ENCODE measurements at places on chromosomes 12 and 14.

- DNase-seq = no peak
Observed at GRCh38 chr12:89492883-89493282, 31.7 kb downstream of the GALNT4 start.

GRCh38 chr14:104271391-104271790 lies 133.0 kb downstream of the KIF26A start:
- DNase-seq = no peak

- DNase-seq = peak; percentile 18
Observed at GRCh38 chr14:67268426-67269150, 27.4 kb downstream of the PALS1 start.

- no peak for DNase-seq
Observed at GRCh38 chr12:100402763-100403162, 45.9 kb downstream of the SLC17A8 start.

DNA sequence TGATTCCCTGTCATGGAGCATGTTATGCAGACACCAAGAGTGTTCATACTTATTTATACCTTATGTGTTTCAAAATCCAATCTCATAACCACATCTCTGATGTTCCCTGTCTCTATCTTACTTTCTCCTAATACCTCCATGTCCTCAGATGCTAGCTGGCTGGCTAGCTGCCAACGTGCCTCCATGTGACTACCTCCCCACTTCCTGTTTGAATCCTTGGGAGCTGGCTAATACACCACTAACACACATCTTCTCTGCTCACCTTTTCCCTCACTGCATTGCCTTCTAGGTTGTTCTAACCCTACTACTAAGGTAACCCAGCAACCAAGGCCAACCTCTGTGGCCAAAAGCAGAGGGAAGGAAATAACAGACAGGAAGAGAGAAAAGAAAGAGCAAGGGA lies 27.3 kb downstream of the TTC5 start:
- no peak for DNase-seq

DNA sequence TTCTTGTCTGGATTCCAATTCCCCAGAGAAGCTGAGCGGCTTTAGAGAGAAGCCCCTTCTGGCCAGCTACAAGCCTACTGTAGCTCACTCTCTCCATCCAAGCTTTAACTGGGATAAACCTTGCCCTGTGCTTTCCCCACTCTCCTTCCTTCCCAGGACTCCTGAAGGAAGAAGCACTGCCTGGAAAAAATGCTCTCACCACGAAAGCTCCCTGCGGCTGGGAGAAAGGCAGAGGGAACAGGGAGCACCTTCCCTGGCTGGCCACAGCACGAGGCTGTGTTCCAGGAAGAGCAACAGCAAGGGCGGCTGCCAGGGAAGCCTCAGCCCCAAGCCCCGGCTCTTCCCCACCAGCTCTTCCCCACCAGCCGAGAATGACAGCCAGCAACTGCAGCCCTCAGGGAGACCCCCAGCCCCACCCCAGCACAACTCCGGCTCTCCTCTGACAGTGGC lies 40.8 kb upstream of the PNMA1 start:
- no peak for DNase-seq

GRCh38 chr14:71824816-71825215 lies 107.4 kb upstream of the RGS6 start:
- DNase-seq = no peak

DNA sequence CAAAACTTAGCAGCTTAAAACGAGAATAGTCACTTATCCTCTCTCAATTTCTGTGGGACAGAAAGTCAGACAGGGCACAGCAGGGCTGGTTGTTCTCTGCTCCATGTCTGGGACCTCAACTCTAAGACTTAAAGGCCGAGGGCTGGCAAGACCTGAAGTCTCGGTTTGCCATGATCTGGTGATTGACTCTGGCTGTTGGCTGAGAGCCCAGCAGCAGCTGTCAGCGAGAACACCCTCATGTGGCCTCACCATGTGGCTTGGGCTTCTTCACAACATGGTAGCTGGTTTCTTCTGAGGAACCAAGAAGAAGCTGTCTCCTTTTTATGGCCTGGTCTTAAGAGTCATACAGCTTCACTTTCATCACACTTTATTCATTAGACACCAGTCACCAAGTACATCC lies 1.7 kb upstream of the VASH1 start:
- DNase-seq = peak; percentile 0

- no peak for DNase-seq
Observed at GRCh38 chr14:49159081-49159480, 427.1 kb downstream of the RPS29 start.

- no peak for DNase-seq
Observed at GRCh38 chr12:69467366-69467765, 2.8 kb upstream of the FRS2 start.

- DNase-seq = no peak
Observed at GRCh38 chr12:110337912-110338710, 57.1 kb downstream of the ATP2A2 start.

DNA sequence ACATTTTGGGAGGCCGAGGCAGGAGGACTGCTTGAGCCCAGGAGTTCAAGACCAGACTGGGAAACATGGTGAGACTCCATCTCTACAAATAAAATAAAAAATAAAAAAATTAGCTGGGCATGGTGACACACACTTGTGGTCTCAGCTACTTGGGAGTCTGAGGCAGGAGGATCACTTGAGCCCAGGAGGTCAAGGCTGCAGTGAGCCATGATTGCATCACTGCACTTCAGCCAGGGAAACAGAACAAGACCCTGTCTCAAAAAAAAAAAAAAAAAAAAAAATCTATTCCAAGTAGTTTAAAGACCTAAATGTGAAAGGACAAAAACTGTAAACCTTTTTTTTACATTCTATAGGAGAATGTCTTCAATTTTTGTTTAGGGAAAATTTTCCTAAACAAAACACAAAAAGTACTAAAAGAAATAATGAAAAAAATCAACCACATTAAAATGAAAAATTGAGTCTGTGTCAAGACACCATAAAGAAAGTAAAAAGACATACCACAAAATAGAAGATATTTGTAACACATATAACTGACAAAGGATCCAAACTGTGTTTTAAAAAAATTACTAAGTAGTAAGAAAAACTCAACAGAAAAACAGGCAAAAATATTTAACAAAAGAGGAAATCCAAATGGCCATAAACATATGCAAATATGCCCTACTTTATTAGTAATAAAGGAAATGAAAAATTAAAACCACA lies 17.0 kb downstream of the TMEM116 start:
- no peak for DNase-seq

DNA sequence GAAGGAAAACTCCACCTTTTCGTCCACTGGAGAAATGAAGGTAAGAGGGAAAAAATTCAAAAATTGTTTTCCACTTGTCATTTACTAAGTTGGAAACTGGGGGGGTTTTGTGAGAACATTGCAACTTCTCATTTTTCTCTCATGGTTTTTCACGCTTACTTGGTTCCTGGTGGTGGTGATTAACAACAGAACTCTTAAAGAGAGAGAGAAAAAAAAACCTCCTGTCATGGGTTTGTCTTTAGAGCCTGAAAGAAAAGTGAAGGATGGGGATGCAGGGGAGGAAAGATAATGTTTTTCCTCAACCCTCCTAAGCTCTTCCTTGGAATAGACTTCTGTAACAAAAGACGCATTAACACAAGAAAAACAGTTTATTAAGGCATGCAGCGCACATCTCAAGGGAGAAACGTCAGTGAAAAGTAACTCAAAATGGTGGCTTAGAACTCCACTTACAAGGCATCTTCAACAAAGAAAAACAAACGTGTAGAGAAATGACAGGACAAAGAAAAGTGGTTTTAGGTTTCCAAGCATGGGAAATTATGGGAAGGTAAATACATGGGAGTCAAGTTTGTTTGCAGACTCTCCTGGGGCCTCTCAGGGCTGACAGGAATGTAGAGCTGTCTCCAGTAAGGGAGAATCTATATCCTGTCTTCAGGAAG lies 81.9 kb upstream of the ATF7IP start:
- no peak for DNase-seq

DNA sequence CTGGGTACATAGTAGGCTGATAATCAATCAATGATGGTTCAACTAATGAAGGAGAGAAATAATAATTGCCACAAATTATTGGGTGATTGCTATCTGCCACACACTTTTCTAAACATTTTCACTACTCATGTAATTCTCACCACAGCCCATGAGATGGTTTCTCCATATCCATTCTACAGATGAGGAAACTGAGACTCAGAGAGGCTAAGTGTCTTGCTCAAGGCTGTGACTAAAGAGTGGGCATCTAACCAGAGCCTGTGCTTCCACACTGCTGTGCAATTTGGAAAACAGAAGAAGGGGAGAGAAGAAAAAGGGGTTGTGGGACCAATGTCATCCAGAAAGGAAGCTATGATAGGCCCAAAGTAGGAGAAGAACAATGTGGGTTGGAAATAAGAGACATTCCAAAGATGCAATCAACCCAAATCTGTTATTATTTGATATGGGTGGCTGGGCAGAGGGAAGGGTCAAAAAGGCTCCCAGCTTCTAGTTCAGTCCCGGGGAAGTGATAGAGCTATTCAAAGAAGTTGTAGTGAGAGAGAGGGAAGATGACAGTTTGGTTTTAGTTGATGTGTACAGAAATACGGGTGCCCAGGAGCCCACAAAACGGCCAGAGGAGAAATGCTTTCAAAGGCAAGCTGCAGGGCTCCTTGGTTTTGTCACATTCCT lies 483 bp upstream of the NR1H4 start:
- DNase-seq = no peak

- no peak for DNase-seq
Observed at GRCh38 chr14:64692986-64693809, 11.0 kb upstream of the PLEKHG3 start.

- DNase-seq = no peak
Observed at GRCh38 chr14:73610687-73611086, 1.6 kb upstream of the ACOT6 start.

DNA sequence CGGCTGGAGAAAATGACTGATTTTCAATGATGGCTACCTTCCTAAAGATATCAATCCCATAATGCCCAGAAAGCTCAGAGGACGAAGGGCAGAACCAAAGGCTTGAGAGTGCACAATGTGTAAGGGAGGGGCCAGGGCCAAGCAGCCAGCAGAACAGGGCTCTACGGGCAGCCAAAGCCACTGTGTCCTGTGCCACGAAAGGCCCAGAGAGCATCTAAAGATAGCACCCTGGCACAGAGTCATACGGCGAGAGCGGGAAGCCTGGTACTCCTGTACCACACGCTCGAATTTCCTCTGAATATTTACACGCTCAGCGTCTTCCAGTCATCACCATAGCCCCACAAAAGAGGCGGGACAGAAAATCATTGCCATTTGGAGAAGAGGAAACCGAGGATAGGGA lies 39.5 kb downstream of the PRMT8 start:
- no peak for DNase-seq

DNA sequence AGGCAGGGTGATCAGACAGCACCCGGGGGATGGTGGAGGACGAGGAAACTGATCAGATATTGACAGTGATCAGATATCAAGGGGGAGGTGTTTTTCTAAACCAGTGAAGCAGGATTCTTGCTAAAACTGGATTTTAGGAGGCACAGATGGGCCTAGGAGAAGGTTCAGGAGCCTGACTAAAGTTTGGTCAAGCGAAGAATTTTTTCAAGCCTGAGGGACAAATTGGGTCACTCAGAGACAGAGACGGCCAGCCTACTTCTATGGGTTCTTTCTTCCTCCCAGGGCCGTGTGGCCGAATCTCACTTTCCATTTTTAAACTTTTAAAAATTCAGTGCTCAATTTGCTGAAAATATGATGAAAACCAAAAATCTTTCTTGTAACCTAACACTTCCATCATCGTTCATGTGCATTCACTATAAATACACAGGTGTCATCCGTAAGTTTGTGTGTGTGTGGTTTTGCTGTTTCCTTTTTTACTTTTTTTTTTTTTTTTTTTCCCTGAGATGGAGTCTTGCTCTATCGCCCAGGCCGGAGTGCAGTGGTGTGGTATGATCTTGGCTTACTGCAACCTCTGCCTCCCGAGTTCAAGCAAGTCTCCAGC lies 68.5 kb downstream of the RIN3 start:
- no peak for DNase-seq

DNA sequence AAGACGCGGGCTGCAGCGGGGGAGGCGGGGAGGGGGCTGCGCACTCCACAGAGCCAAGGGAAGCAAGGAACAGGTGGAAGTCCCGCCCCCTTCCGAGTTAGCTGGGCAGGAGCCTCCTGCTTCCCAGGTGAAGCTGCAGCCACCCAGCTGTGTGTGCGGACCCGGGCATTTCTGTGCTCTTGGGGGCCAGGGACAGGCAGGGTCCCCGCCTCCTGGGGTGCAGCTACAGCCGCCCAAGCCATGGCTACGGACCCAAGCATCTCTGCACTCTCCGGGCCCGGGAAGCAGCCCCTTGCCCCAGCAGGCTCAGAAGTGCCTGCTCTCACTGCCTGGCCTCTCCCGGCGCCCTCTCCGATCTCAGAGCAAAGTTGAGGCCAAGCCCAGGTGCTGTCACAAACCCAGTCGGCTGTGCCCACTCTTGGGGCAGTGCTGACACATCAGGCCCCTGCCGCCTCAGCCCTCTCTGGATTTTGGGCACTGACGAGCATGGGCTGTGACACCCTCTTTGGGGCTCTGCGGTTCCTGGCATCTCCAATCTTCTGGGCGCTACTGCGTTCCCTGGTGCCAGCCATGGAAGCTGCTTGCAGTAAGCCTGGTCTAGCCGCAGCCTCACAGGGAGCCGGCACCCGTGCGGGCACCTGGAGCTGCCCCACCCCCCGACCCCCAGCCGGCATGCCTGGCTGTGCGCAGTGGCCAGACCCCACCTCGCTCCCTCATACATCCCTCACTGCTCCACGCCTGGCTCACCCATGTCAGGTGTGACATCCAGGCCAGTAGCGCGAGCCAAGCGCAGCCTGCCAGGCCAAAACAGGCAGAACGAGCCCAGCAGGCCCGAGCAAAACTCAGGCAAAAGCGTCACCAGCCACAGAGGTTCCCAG lies 8.5 kb upstream of the MGAT4C start:
- DNase-seq = no peak

DNA sequence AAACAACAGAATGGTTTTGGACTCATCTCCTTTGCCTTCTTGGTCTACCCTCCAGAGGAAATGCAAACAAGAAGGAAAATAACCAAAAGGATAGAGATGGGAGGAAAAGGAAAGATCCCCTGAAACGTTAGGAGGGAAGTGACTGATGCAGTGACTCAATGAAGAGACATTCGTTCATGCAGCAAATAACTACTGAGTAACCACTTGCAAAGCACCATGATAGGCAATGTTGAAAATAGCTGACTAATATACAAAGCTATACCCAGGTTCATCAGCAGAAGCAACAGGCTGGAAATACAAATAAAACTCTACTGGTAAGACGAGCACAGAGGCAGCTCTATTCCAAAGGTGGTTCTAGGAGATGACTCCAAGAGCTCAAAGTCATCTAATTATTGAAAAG lies 41.8 kb downstream of the R3HDM2 start:
- DNase-seq = no peak

- peak; percentile 65 for DNase-seq
Observed at GRCh38 chr12:110846615-110847566, at the start of gene CCDC63. CCDC63 (plus strand) TSS chr12:110846987; CDS start chr12:110852955, 5,968 bp downstream.

All from neural crest cell (in vitro differentiated cells).